Epithelial cell of proximal tubule (primary cell): ENCODE measurements at places on chromosomes 12 and 14.

DNA sequence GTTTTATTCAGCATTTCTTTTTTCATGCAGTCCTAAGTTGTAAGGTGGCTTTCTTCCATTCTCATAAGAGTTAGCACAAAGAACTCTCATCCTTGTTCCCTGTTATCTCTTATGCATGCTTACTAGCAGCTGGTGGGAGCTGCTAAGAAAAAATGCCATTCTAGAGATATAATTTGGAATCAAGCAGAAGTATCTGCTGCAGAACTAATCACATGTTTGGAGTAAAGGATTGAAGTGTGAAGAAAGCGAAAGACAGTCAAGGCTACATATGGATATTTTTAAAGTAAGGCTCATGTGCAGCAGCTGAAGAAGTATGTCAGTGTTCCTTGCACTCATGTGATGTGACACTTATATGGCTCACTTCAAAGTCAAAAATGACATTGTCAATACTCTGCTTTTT, 116.2 kb upstream of the PCED1B start:
- no peak for DNase-seq

DNA sequence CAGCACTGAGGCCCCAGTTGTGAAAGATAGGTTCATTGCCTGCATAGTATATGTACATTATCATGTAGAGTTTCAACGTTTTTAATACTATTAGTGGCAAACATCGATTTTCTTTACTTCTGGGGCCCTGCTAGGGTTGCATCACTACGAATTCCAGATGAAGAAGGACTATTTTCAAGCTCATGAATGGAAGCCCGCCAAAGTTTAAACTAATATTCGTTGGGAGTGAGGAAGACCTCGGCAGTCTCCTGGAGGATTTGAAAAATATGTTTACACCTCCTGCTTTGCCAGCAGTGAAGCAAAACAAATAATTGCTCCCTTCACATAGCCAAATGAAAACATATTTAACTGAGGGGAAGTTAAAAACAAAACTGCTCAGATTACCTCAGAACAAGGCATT, 672.9 kb upstream of the NOVA1 start:
- no peak for DNase-seq

DNA sequence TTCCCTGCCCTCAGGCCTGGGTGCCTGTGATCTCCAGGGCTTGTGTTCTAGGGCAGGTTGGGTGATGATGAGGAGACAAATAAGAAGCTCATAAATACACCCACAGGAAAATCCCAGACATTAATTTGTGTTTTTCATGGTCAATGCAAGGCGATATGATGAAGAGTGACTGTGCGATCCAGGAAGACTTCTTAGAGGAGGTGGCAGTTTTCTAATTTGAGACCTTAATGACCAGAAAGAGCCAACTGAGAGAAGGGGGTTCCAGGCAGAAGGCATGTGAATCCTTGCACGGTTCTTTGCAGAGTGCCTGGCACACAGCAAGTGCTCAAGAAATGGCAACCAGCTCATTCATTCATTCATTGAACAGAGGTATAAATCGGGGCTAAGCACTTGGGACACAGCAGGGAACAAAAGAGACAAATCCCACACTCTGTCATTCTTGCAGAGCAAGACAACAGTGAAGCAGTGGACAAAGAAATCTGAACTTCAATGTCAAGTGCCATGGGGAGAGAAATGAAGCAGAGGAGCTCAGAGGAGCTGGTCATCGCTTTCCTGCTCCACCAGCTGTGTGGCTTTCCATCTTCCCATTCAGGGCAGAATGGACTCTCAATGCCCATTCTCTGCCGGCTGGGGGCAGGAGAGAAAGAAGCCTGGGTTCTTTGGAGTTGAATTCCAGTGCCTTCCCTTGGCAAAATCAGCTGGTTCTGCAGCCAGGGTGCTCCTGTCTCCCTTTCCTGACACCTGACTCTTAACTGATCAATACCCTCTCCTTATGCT, 128.3 kb downstream of the AACS start:
- DNase-seq, result no peak

- no peak for DNase-seq
These were observed 2.0 kb upstream of the CCDC197 start for GRCh38 chr14:93994919-93995682.

GRCh38 chr14:92847749-92848148, 53.6 kb downstream of the GOLGA5 start:
- DNase-seq, result no peak

DNA sequence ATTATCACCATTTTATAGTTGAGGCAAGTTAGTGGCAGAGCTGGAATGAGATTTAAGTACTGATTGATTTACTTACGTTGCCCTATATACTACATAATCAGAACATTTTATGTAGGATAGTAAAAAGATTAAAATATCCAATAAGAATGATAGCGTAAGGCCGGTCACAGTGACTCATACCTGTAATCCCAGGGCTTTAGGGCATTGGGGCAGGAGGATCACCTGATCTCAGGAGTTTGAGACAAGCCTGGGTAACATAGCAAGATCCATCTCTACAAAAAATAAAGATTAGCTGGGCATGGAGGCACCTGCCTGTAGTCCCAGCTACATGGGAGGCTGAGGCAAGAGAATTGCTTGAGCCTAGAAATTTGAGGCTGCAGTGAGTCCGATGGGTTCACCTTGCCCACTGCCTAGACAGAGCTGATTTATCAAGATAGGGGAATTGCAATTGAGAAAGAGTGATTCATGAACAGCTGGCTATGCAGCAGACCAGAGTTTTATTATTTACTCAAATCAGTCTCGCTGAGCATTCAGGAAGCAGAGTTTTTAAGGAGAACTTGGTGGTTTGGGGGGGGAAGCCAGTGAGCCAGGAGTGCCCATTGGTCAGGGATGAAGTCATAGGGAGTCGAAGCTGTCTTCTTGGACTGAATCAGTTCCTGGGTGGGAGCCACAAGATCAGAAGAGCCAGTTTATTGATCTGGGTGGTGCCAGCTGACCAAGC, 24.7 kb upstream of the SGPP1 start:
- DNase-seq, result no peak

DNA sequence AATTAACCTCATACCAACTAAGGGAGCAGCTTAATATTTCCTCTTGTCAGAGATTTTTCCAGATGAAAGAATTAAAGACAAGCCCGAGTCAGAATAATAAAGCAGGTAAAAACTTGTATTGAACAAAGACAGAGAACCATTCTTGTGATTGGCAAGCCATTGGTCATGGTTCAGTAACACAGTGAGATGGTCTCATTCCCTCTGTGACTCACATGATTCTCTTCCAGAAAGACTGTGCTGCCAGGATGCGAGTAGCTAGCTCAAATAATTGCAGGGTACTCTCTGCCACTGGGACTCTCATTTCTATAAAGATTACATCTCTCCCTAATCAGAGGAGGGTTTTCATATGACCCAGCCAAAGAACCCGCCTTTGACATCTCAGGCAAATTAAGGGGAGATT, 179.4 kb downstream of the PHLDA1 start:
- DNase-seq, result peak; percentile 38

- no peak for DNase-seq
These were observed 278.2 kb downstream of the BCL11B start for GRCh38 chr14:98993818-98994217.
